ENCODE measurements at places on chromosomes 7 and 10.

GRCh38 chr7:20964281-20964918, 177.7 kb upstream of the SP8 start:
- DNase-seq: no peak

DNA sequence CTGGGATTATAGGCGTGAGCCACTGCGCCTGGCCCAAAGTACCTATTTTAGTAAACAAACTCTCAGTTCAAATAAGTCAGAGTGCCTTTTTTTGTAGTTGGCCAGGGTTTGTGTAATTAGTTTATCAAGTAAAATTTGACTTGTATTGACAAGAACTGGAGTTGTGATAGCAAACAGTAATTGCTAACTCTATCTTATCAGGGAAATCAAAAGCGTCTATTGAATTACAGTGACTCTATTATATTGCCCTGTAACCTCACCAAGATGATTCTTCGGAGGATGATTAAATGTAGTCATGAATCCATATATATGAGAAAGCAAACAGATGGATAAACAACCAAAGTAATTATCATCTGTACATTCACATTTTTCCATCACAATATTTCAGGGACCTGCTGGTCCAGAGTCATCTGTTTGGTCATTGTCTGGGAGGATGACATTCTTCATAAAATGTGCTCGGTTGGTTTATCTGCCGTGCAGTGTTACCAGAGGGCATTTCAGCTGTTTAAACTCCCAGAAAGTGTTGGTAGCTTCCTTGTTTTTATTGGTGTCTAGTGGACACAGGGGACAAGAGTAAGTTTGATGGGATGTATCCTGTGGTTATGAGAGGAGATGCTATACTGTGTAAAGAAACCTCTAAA, 35.6 kb downstream of the DOCK1 start:
- no peak for DNase-seq

DNA sequence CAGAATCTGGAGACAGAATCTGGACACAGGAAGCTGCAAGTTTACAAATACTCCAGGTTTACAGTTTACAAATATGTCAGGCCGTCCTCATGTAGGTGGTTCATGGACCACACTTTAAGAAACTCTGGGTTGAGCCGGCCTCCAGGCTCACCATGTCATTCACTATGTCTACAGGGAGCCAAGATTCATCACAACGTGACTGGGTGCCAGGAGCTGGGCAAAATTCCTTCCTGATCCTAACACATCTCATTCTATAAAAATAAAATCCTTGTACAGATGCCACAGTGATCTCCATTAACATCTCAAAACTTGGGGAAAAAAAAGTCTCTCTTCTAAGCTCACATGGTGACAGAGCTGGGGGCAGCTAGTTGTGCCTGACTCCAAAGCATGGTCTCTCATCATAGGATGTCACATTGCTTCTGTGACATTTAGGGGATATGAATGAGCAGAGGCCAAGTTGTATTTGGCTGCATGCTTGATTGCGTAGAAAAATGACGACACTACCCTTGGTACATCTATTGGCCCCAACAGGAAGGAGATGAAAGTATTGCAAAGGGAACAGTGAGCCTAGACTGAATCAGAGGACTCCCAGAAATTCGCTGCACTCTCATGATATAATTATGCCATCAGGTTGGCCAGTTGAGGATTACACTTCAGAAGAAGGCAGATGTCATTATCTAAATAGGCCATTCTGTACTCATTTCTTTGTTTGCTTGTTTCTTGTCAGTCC, 35.9 kb downstream of the MTURN start:
- no peak for DNase-seq

DNA sequence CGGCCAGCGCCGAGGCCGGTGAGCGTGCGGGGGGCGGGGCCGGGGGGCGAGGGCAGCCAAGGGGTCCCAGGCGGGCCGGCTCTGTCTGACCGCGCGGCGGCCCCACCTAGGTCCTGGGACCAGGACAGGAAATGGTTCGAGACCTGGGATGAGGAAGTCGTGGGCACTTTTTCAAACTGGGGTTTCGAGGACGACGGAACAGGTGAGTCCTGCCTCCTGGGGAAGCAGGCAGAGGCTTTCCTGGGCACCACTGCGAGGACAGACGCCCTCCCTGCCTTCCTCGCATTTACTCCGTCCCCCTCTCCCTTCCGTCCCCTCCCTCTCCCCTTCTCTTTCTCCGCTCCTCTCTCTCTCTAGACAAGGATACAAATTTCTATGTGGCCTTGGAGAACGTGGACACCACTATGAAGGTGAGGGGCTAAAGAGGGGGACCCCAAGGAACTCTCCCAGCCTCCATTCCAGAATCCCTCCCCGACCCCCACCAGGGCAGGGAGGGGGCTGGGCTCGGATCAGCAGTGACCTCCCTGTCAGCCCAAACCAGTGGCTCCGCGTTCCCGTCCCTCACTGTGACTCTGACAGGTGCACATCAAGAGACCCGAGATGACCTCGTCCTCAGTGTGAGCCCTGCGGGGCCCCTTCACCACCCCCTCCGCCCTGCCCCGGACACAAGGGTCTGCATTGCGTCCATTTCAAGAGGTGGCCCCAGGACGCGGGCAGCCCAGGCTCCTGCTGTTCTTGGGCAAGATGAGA, 2.6 kb upstream of the MUC12 start:
- no peak for DNase-seq

- DNase-seq: no peak
These were observed 422.8 kb downstream of the KCNMA1 start for GRCh38 chr10:77214799-77215198.

DNA sequence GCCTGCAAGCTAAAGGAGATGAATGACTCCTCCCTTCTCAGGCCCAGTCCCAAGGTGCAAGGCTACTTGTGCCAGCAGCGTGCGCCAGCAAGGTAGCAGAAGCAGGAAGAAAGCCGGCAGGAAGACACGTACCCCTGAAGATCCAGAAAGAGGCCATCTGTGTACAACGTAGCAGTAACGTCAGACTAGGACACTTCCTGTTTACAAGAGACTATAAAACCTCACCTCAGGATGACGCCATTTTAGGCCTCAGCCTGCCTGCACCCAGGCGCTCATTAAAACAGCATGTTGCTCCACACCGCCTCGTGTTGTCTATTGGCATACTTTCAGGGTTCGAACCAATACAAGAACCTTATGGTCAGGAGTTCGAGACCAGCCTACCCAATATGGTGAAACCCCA, 41.4 kb upstream of the SNX10 start:
- no peak for DNase-seq

DNA sequence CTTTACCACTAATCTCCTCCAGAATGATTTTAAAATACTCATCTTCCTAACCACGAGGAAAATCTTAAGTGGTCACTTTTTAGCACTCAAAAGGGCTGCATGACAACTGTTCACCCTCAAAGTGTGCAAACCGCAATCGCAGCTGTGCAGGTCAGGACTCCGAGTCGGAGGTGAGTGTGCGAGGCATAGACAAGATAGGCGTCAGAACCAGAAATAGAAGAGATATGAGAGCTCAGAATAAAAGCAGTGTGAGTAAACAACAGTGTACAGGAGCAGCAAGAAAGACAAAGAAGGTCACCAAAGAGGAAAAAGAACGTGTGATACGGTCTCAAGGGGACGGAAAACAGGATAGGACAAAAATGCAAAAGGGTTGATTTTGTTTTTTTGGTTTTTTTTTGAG, 17.5 kb upstream of the ENO4 start:
- DNase-seq: no peak

GRCh38 chr7:40519009-40519408, 384.2 kb downstream of the SUGCT start:
- DNase-seq: no peak

- no peak for DNase-seq
These were observed 81.2 kb upstream of the OIT3 start for GRCh38 chr10:72812415-72812752.

DNA sequence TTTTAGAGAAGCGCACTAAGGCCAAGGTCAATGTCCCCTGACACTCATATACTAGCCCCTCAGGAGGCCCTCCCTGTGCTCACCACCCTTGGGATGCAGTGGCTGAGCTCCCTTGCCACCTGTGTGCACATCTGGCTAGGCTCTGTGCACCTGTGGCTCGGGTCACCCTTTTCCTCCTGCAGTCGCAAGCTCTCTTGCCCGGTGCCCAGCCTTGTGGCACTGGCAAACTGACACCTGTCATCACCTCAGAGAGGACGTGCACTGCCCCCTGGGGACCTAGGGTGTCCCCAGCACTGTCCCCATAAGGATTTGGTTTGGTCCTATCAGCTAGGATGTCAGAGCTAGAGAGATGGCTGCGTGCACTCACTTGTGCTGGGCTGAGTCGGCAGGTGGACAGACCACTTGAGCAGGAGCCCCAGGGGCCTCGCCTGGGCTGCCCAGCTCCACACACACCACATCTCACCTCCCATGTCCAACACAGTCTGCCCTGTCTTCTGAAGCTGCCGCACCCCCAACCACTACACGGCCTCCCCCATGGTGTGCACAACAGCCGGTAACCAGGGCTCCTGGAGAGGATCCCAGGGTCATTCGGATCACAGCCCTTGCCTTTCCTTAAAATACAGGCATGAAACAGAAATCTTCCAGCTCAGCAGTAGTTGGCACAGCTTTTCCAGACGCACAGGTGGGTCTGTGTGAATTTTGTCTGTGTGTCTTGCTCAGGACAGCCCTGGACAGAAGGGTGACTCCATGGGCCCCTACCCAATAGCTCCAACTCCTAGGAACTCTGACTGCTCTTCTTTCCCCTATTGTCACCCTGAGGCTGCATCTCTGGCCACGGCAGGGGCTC, 111.0 kb downstream of the GRID1 start:
- no peak for DNase-seq

GRCh38 chr10:110263164-110263563, 41.6 kb downstream of the SMNDC1 start:
- DNase-seq: no peak

- DNase-seq: no peak
These were observed 214.0 kb upstream of the CHRM2 start for GRCh38 chr7:136654406-136654805.

DNA sequence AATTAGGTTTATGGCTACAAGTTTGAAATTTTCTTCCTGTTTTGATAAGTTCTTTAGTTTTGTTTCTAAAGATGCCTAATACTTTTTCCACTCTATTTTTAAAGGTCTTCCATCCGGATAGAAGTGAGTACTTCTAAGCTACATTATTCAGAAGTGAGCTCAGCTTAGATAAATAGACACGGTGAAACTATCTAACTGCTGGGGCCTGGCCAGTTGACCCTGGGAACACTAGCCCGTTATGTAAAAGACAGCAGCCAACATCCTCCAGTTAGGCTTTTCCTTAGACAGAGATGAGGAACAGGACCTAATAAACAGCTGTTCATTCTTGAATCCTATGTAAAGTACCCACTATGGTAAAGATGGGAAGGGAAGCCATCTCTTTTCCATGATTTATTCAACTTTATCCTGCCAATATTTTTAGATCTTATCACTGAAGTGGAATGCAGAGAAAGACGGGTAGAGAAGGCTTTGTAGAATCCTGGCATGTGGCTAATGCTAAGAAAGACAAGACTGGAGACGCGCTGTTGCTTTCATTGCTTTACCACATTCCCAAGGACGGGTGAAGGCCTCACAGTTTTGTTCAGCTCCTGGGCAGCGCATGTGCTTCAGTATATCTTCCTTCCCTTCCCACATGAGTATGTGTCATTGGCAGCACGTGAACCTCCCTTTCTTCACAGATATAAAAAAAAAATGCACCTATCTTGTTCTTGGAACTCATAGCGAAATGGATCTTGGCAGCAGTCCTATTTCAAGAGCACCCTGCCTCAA, 340.0 kb upstream of the MEOX2 start:
- DNase-seq: no peak

GRCh38 chr10:51005551-51005950, 68.7 kb upstream of the PRKG1 start:
- DNase-seq: no peak

GRCh38 chr7:122183106-122183505, 39.1 kb upstream of the AASS start:
- DNase-seq: no peak

GRCh38 chr10:74056050-74056818, 58.3 kb downstream of the VCL start:
- no peak for DNase-seq
